ENCODE measurements at places on chromosomes 3 and 15.

DNA sequence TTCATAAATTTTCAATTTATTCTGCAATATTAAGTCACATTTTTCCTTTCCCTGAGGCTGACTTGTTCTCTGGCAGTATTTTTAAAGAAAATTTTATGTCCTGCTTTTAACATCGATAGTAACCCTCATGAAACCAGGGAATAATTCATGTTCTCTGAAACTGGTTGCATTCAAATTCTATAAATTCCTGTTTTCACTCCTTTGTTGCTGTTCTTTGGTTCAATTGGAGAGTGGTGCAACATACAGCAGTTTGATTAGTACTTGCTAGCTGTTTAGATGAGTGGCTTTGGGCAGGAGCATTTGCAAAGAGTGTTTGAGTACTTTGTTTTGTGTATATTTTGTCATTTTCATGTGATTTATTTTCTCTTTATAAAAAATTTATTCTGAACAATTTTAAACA, 19.2 kb downstream of the ZIC1 start:
- no peak for DNase-seq

DNA sequence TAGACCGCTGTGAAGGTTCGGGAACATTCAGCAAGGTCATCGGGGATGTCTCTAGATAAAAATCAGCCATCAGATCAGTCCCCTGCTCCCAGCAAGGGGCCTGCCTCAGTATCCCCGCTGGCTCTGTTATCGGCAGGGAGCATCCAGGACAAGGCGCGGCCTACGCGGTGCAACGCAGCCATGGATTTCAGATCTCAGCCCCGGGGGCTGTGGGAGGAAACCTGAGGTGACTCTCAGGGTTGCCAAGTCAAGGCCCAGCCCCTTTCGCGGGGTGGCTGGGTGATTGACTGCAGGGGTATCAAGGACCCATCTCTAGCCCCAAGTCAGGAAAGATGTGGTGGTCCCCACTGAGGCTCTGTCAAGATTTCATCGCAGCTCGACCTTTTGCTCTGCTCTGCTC, 23.1 kb upstream of the CD47 start:
- no peak for DNase-seq

- DNase-seq = no peak
Observed at GRCh38 chr15:58981808-58982475, 5.5 kb upstream of the RNF111 start.

- DNase-seq = no peak
Observed at GRCh38 chr15:26772154-26773066, at the start of gene GABRB3. GABRB3 (minus strand) TSS chr15:26773066.

GRCh38 chr3:178295292-178295912, 240.8 kb upstream of the KCNMB2 start:
- DNase-seq = no peak

- no peak for DNase-seq
Observed at GRCh38 chr3:65406470-65406869, 632.2 kb downstream of the MAGI1 start.

Data from endothelial cell of umbilical vein (primary cell).